ENCODE measurements at places on chromosomes 3 and 15. TPM values are rescaled to one million over a fixed set of nuclear protein-coding genes. Genes with fewer than 3 reads are reported as not detected.
A peak's percentile ranks its signal among the peaks of the same experiment; 100 is the strongest.

The TJP1 gene
- total RNA-seq = 60.0 TPM

The GPR156 gene
- 0.14 TPM for total RNA-seq

DNA sequence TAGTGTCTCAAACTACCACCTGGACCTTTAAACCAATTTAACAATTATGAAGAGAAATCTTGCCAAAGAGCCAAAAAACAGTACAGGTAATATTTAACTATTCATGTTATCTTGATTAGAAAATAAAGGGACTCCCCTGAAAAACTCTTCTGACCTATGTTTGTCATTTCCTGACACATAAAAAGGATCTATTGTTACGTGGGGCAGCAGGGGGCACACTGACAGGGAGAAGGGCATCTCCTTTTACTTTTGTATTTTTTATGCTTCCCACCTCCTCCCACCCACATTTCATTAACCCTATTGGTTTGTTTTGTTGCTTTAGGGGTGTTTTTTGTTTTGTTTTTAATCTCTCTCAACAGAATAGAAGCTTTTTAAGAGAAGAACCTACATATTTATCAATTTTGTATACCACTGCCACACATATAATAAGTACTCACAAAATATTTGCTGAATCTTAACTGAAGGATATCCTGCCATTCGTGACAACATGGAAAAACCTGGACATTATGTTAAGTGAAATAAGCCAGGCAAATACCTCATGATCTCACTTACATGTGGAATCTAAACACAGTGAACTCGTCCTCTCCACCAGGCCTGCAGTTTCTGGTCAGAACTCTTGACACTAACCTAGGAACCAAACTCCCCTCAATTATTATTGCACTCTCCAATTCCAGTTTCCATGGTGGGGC, 17.7 kb downstream of the STAG1 start:
- DNase-seq = no peak

DNA sequence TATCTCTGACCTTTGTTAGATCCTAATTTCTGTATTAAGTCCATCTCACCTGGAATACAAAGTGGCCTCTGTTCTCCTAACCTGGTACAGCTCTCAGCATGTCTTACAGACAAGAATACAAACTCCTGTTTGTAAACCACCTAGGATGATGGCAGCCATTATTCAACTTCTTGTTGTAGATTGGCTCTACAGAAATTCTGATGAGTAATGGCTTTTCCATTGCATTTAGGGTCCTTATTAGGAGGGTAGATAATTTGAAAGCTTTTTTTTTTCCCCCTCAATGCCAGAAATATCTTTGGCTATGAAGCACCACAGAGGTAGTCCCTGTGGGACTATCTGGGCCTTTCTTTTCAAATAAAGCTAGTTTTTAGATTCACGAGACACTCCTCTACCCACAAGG, 9.8 kb downstream of the NR2E3 start:
- no peak for DNase-seq

- no peak for DNase-seq
Measured at GRCh38 chr15:49079340-49080039, 33.2 kb upstream of the SECISBP2L start.

GRCh38 chr15:65189102-65189740, 4.1 kb upstream of the CLPX start:
- peak; percentile 42 for DNase-seq

The PLA1A gene
- total RNA-seq = not detected

The GABRR3 gene
- total RNA-seq = not detected

The EFCC1 gene
- total RNA-seq = not detected

DNA sequence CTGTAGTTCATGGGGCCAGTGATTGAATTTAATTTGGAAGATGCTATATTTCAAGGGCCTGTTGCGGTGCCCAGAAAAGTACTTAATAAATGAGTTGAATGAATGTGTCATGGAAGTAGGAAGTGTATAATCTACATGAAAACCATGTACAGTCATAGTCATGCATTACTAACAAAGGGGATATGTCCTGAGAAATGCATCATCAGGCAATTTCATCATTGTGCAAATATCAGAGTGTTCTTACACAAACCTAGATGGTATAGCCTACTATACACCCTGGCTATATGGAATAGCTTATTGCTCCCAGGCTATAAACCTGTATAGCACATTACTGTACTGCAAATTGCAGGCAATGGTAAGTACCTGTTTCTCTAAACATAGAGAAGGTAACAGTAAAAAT, 10.7 kb upstream of the MYO5C start:
- DNase-seq = peak; percentile 57

GRCh38 chr3:151962352-151962751, 88.9 kb downstream of the SUCNR1 start:
- no peak for DNase-seq

The SRPRB gene
- 129 TPM for total RNA-seq

The PPARG gene
- 4.1 TPM for total RNA-seq

DNA sequence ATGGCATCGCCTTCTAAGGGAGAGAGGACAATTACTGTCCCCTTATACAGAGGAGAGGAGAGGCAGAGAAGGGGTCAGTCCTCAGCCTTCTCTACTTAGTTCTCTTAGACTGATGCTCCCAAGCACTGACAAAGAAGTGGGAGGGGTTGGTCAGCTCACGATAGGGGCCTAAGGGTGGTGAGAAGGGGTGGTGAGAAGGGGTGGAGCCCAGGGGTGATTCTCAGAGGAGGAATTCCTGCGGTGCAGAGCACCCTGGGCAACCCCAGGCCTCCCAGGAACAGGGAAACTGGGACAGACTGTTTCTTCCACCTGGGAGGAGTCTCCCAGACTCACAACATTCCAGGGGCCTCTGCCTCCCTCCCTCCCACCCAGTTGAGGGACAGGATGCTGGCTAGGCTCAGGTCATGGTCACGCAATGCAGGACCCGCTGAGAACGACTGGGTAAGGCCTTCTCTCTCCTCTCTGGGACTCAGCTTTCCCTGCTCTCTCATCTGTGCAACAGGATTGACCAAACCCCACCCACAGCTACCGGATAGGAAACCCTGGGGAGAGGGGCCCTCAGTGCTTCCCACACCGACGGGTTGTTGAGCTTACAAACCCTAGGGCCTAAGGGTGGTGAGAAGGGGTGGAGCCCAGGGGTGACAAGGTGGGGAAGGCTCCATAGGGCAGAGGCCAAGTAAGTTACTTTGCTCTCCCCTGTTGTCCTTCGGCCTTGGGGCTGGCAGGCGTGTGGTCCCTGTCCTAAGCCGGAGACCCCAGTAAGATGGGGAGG, 1.5 kb downstream of the TPRA1 start:
- DNase-seq = peak; percentile 82

DNA sequence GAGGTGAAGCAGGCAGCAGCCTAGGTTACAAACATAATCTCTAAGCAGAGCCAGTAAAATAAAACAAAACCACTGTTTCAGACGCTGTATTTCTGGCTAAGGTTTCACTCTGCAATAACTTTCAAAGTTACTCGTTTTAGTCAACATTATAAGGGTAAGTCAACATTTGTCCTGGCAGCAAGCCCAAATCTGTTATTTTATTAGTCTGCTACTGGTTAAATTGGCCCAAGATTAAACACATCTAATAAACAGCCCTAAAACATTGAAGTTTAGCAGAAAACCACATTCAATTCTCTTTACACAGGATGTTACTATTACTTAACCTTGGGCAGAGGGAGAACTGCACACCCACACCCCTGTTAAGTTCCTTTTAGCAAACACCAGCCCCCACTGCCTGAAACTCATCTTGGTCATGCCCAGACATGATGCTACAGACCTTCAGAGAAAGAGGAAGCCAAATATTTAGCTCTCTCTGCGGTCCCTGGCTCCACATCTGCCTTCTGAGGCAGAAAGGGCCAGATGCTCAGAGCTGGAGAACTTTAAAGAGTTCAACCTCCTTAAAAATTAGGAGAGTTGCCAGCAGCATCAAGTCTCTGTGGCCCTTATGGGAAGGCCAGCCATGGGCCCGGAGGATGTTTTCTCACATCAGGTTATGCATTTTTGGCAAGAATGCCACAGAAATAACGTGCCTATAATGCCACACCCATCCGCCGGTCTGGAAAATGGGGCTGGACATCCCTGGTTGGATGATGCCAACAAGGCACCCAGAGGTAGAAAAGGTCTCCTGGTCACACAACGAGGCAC, 17.9 kb downstream of the ARHGEF3 start:
- DNase-seq = peak; percentile 63

DNA sequence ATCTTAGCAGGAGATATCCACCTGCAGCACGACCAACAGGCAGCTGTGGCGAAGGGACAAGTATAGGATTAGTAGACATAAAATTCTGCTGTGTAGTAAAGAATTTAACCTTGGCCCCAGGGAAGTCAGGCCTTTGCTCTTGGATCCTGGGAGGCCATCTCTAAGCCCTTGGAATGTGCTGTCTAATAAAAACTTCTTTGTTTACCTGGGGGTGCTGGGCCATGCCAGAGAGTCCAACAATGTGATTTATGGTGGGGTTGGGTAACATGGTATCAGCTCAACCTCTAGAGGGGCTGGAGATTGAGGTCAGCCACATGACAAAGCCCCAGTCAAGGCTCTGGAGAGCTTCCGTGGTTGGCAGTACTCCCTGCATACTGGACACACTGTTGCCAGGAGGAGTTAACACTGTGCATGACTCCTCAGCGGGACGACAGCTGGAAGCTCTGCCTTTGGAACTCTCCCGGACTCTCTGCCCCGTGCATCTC, 52.4 kb downstream of the HEG1 start:
- peak; percentile 16 for DNase-seq

DNA sequence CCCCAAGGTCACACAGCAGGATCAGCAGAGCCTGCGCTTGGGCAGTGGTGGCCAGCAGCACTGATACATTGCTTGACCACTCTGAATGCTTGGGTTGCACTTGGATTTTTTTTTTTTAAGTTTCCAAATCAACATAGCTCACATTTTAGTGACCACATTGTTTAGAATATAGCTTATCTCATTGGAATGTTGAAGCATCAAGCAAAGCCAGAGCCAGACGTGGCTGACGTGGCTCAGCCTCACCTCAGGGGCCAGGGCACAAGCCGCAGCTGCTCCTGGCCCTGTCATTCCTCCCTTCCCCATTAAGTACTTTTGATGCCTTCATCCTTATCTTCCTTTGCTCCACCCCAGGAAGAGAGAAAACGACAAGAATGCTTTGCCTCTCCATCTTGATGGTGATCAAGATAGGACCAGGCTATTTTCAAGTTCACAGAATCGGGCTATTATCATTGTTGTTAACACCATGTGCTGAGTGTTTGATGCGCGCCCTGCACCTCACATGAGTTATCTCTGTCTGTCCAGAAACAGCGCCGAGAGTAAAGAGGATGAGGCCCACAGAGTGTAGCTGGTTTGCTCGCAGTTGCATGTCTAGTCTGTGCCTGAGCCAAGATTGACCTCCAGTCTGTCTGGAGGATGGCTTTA, 75.8 kb downstream of the AAGAB start:
- DNase-seq = peak; percentile 96

GRCh38 chr3:69296995-69297394, 88.9 kb downstream of the FRMD4B start:
- DNase-seq = no peak

DNA sequence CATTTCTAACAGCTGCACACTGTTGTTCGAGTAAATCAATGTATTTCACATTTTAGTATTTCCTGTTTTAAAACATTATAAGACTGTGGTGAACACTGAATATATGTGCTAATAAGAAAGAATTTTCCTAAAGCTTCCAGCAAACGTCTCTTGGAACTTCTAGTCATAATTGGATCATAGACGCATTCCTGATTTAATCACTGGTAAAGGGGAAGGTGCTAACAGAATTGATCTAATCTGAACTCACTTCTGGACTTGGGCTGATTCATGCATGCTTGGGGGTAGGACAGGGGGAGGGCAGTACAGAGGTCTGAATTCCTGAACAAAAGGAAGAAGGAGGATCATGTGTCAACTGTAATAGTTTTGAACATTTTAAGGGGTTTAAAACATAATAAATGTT, 7.3 kb upstream of the LEKR1 start:
- DNase-seq = peak; percentile 66

DNA sequence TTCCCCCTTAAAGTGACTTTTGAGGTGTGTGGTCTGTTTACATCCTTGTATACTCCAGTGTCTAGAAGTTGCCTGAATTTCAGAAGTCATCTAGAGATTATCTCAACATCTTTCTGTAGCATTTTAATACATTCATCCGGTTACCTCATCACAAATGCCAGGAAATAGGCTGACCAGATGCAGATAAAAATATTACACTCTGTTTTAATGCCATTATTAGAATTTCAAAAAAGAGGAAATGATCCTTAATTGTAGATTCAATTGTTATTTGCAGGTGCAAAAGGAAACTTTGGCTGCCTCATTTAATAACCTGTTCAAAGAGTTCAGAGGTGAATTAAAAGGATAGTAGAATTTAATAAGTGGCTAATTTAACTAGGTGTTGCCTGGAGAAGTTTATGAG, 290.9 kb downstream of the C3orf38 start:
- DNase-seq = no peak

The GOLGA8T gene
- total RNA-seq = not detected

DNA sequence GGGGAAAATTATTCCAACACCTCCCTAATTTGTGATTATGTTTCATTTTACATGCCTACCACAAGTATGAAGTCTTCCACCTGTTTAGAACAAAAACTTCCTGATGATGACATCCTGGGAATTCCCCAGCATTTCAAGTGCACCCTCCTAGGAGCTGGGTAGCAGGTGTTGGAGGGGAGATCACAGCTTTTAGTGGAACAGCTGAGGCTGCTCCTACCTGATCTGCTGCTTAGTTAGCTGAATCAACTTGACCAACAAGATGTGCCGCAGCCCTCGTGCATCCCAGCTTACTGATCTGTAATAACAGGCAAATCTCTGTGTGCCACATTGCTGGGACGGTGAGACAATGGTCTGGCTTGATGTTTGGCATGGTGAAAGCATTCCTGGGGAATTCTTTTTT, 29.7 kb downstream of the TRAK1 start:
- no peak for DNase-seq

The PLSCR5 gene
- not detected for total RNA-seq

The TOMM70 gene
- total RNA-seq = 48.8 TPM

DNA sequence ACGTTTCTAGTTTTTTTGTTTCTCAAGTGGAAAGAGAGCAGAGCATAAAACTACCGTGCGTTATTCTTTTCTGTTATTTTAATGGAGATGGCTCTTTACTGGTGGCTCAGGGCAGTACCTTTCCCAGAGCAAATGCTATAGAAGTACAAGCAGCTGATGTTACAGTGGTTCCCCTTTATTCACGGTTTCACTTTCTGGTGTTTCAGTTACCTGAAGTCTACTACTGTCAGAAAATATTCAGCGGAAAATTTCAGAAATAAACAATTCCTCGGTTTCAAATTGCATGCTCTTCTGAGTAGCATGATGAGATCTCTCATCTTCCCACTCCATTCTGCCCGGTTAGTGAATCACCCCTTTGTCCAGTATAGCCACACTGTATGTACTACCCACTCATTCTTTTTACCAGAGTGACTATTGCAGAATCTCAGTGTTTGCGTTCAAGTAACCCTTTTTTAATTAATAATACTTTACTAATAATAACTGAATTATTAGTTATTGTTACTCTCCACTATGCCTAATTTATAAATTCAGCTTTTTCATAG, 597.5 kb upstream of the ROBO2 start:
- DNase-seq = no peak

The PRSS50 gene
- total RNA-seq = not detected
